ENCODE measurements at places on chromosomes 7 and 10.
A peak's percentile ranks its signal among the peaks of the same experiment; 100 is the strongest.

- DNase-seq = no peak
These were observed 5.3 kb upstream of the OIT3 start for GRCh38 chr10:72888151-72888638.

DNA sequence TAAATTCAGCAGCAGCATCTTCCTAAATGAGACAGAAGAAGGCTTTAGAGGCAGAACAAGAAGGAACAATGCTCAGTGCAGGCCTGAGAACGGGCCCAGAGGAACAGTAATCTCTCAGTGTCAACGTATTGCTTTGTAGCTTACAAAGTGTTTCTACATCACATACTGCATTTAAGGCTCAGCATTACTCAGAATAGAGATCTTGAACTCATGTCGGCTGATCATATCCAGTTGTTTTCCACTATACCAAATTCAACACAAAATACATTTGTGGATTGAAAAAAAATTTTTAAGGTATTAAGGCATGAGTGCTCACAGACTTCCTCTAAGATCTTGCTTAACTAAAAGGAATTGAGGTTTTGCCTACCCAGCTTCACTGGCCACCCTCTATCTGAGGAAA is 325.1 kb downstream of the HPSE2 start:
- no peak for DNase-seq

- DNase-seq = peak; percentile 13
These were observed 1025.0 kb upstream of the CELF2 start for GRCh38 chr10:9992661-9993060.

DNA sequence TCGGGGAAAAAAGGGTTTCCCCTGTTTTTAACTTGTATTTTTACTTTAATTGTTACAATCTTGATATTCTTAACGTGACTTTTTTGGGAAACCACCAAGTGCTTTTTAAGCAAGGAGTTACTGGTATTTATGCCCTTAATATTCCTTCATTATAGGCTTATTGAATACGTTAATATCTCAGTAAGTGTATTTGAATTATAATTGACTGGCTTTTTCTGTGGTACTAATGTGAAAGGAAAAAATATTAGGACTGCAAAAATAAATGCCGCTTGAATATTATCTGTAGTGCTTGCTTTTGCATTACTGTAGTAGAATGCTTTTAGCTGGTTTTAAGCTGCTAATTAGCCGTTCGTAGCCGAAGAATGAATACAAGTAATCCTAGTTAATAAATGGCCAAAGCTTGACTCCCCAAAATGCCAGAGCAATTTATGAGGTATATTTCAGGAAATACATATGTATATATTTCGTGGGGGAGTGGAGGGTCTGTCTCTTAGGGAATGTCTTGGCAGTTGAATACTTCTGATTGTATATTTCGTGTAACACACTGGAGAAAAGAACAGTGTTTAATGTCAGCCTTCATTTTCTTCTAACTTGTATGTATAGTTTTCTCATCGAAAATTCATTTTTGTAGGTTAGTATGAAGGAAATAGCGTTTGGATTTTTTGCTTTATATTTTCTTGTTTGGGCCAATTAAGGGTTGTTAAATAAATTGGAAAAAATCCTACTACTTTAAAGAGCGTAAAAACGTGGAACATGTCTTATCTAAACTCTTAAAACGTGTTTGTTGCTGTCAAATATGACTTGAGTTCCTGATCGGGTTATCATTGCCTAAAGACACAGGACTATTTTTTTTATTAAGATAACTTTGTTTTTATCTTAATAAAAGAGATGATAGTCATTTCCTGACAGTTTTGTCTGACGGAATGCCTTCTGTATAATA is 1.5 kb downstream of the PDCD4 start:
- DNase-seq = peak; percentile 74

DNA sequence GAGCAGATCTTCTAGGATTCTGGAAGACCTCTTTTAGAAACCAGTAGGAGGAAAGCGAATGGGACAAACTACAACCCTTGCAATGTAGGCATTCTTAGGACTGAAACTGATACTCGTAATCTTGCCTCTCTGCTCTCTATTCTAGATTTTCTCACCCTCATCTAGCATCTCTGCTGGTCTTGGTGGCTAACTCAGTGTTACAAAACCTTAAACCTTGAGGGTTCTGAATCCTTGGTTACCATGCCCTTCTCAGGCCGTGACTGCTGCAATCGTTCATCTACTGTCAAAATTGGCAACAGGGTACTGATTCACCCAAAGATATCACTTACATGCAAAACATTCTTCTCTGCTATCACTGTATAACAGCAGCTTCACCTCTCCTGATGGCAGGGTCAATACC is 55.2 kb downstream of the SAMD9 start:
- no peak for DNase-seq

- no peak for DNase-seq
These were observed 99.1 kb downstream of the SAMD9 start for GRCh38 chr7:93018716-93019115.

GRCh38 chr10:114764656-114765055 is 56.9 kb upstream of the FHIP2A start:
- DNase-seq = no peak

GRCh38 chr7:42181566-42181965 is 55.4 kb downstream of the GLI3 start:
- DNase-seq = no peak
